Stimulated activated CD8-positive, alpha-beta memory T cell treated with anti-CD3 and anti-CD28 coated beads, Interleukin-12 subunit alpha, Interleukin-12 subunit beta, amount 100 ng/mL, for 1 hour (primary cell): ENCODE measurements at places on chromosomes 7 and 10.

DNA sequence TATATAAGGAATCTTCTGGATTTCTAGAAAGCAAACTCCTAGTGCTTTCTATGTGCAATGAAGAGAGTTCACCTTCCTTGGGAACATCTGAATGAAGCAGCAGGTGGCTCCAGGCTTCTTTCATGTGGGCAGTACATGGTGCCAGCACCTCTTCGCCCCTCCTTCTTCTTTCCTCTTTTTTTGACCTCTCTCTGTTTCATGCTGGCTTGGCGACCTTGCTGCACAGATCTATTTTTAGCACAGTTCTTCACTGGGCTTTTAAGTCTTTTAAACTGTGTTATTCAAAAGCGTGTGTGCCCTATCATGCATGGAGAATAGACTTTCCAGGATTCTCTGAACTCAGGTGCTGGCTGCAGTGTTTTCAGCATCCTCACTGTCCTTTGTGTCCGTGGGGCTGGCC is 400.3 kb upstream of the PRKCQ start:
- no peak for DNase-seq

DNA sequence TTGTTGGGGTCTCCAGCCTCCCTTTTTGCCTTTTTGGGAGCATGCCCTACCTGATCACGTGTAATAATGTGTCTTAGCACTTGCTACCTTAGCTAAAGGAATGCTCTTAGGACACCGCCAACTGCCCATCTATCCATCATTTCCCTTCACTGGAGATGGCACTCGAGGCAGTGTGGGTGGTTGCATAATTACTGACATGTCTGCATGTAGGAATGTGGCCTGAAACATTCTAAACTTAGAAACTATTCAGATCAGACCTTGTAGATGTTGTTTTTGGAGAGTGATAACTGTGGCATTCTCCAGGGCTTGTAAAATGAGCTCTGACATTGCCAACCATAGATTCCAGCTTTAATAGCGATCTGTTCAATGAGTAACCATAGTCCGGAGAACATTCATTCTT is 365.8 kb downstream of the BBS9 start:
- no peak for DNase-seq

DNA sequence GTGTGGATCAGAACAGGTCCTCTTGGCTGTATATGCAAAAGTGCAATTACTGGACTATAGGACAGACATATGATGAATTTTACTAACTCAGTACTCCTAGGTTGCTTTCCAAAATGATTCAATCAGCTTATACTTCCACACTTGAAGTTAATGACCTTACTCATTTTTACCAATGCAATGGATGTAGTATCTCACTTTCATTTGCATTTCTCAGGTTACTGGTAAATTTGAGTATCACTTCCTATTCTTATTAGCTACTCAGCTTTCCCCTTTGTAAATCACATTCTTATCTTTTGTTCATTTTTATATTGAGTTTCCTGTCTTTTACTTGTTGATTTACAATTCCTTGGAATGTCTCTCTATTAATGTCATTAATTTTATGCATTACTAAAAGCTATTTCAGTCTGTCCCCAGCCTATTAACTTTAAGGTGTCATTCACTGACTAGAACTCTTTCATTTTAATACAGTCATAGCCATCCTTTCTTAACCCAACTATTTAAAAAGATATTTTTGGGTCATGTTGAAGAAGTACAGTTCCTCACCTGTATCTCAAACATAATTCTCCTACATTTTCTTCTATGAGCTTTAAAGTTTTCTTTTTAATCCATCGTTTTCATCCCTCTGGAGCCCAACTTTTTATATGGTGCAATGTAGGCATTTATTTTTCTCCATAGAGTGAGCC is 88.6 kb downstream of the VIM start:
- no peak for DNase-seq

DNA sequence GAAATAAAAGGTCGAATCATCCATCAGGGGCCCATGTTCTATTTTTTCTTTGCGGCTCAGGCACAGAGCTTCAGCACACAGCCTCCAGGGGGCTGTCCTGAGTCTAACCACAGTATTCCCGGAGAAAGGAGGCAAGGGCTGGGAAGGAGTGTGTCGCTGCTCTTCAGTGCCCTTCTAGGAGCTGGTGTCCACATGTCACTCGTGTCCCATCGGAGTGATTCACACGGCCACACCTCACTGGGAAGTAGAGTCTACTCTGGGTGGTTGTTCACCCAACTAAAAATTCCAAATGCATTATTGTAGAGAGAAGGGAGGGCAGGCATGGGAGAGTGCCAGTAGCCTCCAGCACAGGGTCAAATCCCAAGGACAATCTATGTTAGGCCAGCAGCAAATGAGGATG is 114.8 kb upstream of the LANCL2 start:
- no peak for DNase-seq

GRCh38 chr7:39341083-39341482 is 225.1 kb upstream of the YAE1 start:
- DNase-seq, result no peak

GRCh38 chr10:99784727-99785441 is 2.4 kb downstream of the ABCC2 start:
- DNase-seq, result no peak

DNA sequence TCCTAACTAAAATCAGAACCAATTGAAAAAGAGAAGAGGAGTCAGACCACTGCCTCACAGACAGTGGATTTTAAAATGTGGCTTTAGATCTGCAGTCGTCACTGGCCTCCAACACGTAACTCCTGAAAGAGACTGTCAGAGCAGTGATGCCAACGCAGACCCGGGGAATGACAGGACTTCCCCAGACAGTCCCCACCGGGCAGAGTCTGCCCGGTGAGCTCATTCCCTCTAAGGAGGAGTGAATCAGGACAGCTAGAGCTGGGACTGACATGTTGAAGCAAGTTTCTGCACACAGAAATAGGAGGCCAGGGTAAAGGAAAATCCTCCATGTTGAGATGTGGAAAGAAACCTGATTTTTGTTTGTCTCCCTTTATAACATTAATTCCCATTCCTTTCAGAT is 105.0 kb downstream of the TES start:
- DNase-seq, result no peak

DNA sequence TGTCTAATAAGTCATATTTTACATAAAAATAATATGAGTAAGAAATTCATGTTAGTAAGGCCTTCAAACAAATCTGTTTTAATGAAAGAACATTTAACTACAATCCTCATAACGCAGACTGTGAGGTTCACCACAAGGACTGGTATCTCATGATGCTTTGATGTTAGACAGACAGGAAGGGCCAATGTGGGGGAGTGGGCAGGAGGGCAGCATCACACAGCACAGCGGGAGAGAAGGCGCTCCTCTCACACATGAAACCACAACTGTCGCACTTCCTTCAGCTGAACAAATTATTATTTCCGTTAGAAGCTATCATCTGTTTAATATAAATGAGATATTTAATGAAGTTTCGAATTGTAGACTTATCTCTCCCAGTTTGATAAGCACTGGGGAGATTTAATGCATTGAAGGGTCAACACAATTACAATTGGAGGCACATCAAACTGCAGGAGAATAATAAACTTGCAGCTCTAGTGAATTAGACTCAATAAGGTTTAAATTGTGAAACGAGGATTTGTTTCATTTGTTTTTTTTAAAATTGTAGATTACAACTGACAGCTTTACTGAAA is 466.1 kb downstream of the PARD3 start:
- no peak for DNase-seq

DNA sequence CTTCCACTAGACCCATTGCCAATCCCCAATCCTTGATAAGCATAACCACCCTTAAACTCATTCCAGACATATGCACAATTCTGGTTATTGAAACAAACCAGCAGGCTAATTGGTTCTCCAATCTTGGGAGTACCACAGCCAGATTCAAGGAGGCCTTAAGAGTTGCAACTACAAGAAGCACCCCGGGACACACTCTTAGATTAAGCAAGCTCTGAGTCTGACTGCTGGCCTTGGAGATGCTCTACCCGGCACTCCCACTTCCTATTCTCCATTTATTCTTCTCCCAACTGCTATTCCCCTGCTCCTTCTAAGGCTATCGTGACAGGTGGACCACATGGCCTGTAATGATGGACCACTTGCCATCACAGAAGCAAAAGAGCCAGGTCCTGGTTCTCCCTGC is 40.3 kb downstream of the CYTH3 start:
- no peak for DNase-seq

GRCh38 chr10:125190946-125191345 is 30.6 kb upstream of the CTBP2 start:
- no peak for DNase-seq

DNA sequence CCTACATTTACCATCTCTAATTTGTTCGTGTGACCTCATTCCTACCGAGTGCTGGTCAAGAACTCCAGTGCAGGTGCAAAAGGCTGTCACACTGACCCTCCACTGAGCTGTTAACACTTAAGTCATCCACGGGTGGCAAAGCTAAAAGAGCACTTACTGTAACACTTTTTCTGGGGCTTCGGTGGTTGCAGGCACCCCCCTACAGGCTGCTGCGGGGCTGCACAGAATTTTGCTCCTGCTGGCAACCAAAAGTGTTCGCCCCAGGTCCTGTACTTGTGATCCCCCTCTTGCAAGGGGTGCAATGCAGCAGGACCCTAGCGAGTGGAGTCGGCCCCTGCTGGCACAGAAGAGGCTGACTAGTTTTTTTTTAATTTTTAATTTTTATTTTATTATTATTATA is 298.9 kb upstream of the CNTNAP2 start:
- no peak for DNase-seq

DNA sequence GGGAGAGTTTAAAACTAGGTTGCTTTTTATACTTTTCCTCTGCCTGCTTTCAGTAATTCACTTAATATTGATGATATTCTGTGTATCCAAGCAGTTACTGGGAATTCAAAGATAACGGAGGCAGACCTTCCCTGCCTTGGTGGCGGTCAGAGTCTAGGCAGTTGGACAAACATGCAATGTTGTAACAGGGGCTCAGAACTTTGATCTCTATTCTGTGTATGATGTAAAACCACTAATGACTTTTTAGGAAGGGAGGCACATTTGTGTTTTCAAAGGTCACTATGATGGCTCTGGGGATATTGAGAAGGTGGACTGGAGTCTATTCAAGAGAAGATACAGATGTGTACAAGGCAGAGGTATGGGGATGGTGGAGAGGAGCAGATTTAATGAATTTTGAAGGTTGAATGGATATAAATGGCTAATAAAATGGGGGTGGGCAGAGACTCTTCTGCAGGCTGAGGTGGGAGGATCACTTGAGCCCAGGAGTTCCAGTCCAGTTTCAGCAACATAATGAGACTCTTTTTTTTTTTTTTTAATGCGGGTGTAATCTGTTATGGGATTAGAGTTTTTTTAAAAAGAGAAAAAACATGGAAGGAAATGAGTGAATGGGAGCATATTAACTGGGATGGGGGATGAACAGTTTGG is 5.7 kb upstream of the PON2 start:
- no peak for DNase-seq

- DNase-seq, result no peak
Observed at GRCh38 chr10:29946953-29947700, 112.3 kb downstream of the JCAD start.

DNA sequence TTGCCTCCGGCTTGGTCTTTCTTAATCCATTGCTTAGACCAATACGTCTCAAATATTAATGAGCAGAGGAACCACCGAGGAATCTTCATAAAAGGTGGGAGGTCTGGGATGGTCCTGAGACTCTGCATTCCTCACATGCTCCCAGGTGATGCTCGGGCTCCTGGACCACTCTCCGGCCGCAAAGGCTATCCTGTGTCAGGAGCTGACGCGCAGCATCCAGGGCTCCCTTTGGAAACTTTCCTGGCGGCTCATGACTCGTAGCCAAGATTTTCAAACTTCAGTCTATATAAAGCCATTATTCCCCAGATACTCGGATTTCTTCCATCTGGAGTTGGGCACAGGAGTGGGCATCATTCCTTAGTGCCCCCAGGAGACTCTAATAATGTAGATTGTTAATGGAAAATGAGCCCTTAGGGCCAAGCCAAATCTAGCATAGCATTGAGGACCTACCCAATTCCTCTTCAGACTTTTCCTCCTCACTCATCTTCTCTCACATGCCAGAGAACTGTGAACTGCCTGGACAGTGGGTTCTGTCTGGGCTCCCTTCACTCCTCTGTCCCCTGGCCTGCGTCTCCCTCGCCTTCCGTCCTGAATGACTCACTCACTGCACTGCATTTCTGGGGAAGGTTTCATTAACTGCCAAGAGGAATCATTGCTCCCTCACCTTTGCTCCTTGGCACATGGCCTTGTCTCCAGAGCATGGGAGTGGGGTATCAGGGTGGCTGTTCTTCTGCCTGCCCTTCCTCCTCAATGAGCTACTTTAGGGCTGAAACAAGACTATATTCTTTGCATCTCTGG is 89.3 kb downstream of the MKI67 start:
- no peak for DNase-seq

GRCh38 chr7:30303312-30304039 is 19.1 kb downstream of the ZNRF2 start:
- no peak for DNase-seq

DNA sequence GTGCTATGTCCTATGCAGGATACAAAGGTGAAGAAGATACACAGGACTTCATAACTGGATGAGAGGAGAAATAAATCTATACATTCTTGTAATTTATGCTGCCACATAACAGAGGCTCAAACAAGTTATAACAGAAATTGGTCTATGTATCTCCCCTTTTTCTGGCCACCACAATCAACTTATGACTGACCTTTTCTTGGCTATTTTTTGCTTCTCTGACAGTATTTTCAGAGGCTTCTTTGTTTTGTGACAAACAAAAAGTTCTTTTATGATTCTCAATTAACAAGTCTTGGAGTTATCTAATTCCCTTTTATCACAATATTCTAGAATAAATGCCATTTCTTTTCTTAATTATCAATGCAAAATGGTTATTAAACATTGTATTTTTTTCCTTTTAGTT is 953.0 kb upstream of the ZWINT start:
- DNase-seq, result no peak

DNA sequence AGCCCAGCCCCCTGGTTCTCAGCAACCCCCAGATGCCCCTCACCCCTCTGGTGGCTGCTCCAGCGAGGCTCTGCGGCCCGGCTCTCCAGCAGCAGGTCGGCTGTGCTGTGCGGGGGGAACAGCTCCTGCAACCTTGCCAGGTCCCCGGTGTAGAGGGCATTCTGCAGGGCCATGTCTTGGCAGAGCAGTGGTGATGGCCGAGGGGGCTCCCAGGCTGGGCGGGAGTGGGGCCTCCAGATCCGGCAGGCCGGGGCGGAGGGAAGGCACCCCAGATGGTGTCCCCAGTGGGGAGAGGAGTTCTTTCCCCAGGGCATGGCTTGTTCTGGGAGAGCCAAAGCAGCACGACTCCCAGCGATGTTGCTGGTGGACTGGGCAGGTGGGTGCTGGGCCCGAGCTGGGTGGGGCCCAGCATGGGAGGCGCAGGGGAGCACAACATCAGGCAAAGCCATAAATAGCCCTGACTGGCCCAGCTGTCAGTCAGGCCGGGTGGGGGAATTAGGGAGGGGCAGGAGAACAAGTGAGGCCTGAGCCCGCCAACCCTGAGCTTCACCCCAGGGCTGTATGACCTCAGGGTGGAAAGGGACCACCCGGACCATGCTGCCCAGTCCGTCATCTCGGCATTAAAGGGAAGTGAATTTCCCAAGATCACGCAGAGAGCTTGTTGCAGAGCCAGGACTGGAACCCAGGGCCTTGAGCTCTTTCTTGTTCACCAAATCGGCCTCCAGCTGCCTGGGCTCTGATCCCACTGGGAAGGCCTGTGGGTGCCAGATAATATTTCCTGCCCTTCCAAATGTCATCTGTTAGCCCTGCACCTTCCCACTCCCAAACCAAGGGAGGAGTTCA is 580 bp upstream of the ASB10 start:
- DNase-seq, result no peak
